ENCODE measurements at places on chromosomes 13 and 19.

- peak; percentile 78 for DNase-seq
Measured at GRCh38 chr13:102704238-102705058, 9.6 kb upstream of the METTL21C start.

GRCh38 chr13:23696610-23697009 is 126.4 kb downstream of the TNFRSF19 start:
- DNase-seq: no peak

DNA sequence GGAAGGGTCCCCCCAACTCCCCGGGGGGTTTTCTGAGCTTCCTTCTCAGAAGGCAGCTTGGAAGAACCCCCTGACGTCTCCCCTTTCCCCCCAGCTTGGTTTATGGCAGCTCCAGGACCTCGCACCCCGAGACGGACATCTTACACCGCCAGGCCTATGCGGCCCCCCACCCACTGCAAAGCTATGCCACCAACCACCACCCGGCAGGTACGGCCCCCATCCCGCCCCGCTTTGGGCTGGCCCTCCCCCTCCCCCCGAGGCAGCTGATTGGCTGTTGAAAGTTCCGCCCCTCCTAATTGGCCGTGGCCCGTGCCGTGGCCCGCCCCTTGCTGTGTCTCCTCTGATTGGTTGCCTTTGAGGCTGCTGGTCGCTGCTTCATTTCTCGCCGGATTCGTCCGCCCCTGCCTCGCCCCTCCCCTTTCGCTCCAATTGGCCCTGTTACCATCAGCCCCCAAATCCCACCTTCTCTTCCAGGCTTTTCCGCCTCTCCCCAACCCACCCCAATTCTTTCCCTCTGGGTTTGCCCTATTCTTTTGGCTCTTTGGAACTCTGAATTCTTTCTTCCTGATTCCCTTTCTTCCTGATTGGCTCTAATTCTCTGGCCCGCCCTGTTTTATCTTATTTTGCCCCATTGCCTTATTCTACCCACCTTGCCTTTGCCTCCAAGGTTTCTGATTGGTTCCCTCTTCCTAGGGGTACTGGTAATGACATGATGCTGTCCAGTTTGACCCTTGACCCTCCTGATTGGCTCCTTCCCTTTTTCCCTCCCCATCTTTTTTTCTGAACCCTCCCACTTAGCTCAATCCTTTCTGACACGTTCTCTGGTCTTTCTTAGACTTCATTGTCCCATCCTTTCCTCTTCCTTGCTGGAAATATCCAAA is 2.5 kb downstream of the PRR12 start:
- DNase-seq: peak; percentile 69

DNA sequence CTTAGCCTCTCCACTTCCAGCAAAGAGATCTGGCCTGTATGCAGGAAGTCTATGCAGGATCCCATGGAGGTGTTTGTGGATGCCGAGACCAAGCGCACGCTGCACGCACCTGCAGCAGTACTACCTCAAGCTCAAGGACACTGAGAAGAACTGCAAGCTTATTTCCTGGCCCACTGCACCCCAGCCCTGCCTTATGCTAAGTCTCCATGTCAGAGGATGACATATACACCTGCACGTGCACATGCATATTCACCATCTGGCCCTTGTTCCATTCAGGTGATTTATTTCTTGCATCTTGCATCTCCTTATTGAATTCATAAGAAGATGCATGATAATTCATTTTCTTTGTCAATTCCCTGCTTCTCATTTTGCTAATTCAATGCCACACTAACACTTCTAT is 472.8 kb upstream of the SGCG start:
- DNase-seq: no peak

DNA sequence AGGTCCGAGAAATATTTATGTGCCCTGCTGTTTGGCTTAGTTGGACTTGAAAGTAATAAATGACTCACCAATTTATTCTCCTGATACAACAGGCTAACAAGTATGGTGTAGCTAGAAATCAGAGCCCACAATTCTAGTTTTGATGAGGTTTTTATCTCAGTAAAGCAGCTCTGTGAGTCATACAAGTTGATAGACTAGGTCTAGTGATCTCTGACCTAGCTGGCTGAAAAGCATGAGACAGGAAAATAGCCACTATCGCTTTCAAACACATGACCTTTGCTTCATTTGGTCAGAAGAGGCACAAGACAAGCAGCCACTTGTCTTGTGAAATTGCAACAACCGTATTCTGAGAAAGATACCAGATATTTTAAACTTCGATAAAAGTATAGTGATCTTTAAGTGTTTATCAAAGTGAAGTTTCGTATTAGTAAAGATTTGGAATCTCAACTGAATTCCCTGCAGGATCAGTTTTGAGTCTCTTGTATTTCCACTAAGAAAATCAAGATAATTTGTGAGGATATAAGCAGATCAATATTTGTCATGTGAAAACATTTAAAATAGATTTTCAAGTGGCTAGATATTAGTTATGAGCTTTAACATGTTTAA is 126.7 kb downstream of the MAB21L1 start:
- DNase-seq: peak; percentile 15

- DNase-seq: no peak
Measured at GRCh38 chr13:113546571-113547237, 37.8 kb upstream of the TFDP1 start.
